SHP77 (cell line): ENCODE measurements at places on chromosomes 4 and X.

DNA sequence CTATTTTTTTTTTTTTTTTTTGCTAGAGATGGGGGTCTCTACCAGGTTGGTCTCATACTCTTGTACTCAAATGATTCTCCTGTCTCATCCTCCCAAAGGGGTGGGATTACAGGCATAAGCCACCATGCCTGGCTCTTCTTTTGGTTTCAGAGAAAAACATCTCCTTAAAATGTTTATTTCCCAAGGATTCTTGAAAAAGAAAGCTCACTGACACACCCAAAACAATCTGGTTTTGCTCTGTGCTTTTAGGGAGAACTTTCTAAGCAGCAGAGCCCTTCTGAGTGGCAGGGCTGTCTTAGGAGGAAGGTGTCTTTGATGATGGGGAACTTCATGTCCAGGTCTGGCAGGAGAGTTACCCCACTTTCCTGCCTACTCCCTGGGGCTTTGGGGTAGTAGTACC, 1.2 kb downstream of the SOD3 start:
- no peak for DNase-seq

- DNase-seq: no peak
Measured at GRCh38 chrX:42821803-42822443, 44.0 kb upstream of the PPP1R2C start.

DNA sequence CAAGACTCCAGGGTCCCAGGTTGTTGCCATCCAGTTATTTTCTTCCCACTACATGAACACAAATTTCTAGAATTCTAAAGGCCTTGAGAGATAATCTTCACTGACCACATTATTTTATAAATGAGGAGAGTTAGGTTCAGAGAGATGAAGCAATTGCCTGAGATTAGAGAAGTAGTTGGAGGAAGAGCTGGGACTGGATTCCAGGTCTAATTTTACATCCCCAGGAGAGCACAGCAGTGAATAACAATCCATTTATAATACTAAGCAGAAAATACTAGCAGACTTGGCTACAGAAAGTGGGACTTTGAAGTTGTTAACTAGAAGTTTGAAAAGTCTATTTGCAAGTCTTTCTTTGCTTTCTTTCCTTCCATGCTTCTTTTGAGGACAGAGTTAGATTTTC, 231.3 kb upstream of the S100G start:
- no peak for DNase-seq

DNA sequence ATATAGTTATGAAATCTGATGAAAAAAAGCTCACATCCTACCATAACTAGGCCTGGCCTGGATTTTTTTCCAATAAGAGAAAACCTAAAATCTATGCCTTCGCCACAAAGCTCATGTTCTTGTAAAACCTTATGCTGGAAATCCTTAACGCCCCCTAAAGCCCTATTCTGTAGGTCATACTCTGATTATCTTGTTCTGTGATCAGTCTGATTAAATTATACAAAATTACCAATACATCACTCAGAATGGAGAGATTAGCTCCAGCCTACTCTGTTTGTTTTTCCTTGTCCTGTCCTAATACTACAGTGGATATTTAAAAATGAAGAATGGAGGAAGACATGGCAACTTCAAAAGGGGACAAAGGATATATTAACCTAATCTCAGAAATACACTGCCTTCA, 7.2 kb downstream of the ZNF827 start:
- no peak for DNase-seq

GRCh38 chr4:108172753-108173598, 4.2 kb upstream of the LEF1 start:
- no peak for DNase-seq

DNA sequence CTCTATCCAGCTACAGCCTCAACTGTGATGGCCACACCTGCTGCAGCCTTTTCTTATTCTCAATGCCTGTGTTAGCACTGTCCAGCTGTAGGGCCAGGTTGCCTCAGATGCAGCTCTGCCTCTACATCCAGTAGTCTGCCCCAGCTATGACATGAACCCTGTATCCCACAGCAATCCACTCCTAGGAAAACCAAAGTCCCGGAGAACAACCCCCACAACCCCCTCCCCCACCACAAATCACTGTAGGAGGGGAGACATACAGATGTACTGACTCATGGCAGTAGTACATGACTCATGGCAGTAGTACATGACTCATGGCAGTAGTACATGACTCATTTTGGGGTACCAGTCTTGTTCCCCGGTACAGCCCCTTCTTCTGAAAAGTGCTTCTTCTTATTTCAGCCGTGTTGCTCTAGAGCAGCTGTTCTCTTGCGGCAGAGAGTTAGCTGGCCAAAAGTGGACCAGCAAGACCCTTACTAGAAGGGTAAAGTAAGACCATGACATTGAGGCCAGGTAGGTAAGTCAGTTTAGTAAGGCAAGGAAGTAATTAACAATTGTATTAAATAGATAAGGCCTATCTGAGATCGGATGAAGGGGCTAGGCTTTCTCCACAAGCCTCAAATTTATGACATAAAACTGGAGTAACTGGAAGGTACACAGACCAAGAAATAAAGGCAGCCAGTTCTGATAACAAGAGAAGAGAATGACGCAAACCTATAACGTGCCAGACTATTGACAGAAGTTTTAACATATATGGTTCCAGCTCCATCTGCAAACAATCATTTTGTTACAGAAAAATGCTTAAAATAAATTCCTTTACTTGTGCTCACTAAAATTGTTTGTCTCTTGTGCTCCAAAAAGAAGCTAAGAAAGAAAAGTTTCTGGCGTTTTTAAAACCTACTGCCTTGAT, 221.4 kb downstream of the TACR3 start:
- DNase-seq: no peak

- no peak for DNase-seq
Measured at GRCh38 chrX:155643240-155643639, 30.5 kb upstream of the TMLHE start.

GRCh38 chr4:8748236-8748575, 123.4 kb downstream of the HMX1 start:
- no peak for DNase-seq

DNA sequence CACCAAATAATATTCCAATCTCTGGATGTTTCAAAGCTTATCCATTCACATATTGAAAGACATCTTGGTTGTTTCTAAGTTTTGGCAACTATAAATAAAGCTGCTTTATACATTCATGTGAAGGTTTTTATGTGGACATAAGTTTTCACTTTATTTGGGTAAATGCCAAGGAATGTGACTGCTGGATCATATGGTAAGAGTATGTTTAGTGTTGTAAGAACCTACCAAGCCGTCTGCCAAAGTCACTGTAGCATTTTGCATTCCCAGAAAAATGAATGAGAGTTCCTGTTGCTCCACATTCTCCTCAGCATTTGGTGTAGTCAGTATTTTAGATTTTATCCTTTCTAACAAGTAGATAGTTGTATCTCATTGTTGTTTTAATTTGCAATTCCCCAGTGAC, 1047.7 kb downstream of the C4orf33 start:
- no peak for DNase-seq

- peak; percentile 4 for DNase-seq
Measured at GRCh38 chrX:17860811-17861488, at the start of gene RAI2. RAI2 (minus strand) TSS chrX:17861298; CDS start chrX:17802010, 59,288 bp downstream.

DNA sequence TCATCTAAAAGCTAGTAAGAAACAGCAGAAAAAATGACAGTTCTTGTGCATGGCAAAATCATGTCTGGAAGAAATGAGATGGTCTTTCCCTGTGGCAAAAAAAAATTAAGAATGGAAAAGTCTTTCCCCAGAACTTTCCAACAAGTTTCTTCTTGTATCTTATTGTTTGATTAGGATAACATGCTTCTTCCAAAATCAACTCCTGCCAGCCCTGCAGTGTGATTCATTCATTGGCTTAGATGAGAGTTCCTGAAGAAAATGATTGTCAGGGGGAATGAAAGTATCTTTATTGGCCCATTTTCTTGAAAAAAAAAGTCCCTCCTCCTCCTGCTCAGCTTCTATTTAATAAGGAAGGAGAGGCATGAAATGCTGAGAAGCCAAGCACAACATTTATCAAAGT, 407.7 kb downstream of the ARAP2 start:
- no peak for DNase-seq

GRCh38 chr4:3127112-3127511, 52.6 kb downstream of the HTT start:
- DNase-seq: no peak

DNA sequence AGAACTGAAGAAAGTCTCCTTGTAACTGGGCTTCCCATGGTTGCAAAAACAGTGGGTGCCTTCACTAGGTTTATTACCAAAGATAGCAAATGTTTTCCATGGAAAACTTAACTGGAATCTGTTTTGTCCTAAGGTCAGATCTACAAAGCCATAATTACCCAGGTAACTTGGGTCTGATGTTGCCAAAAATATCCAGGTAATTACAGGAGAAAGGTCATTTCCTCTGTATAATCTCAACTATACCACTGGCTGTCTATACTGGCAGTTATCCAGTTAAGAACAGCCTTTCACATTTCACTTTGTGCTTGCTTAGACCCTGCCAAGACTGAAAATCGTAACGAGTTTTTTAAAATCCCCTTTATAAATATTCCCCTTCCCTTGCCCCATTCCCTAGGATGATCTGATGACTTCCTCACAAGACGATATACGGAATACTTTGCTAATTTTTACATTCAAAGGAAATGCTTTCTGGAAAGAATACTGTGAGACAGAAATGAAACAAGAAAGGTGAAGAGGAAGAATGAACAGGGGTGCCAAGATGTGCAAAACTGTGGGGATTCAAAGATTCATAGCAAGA, 105.5 kb downstream of the MAML3 start:
- no peak for DNase-seq

- no peak for DNase-seq
Measured at GRCh38 chrX:72159769-72160168, 21.8 kb upstream of the PIN4 start.

DNA sequence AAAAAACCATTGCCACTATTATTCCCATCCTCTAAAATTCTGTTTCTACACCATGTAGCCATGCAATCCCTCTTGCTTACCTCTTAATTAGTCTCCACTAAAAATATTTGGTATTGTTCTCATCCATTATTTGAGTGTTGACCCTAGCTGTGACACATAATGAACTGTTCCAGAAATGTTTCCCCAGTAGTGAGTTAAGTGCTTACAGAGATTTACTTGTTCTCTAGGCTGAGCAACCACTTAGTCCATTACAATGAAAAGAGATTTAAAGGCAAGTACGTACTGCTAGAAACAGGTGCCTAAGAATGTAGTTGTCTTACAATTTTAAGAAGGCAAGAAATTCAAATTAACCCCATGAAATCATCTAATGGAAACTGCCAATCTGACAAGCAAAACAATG, 112.7 kb upstream of the PTPN13 start:
- DNase-seq: no peak

DNA sequence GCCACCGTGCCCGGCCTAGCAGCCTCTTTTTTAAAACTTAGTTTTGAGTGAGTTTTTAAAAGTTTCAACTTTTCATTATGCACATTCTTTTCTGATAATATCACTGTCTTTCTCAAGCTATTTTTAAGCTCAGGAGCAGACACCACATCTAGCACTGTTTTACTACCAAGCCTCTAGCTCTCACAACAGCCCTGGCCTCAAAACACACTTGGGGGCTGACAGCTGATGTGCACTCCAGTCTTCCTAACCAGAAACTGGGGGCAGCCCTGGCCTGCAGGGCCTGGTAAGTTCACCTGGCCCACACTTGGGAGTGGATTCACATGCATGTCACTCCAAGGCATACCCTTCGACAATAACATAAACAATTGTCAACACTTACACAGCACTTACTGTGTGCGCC, 34.0 kb downstream of the CENPU start:
- no peak for DNase-seq

- DNase-seq: no peak
Measured at GRCh38 chr4:119508281-119508680, 120.3 kb downstream of the PDE5A start.

DNA sequence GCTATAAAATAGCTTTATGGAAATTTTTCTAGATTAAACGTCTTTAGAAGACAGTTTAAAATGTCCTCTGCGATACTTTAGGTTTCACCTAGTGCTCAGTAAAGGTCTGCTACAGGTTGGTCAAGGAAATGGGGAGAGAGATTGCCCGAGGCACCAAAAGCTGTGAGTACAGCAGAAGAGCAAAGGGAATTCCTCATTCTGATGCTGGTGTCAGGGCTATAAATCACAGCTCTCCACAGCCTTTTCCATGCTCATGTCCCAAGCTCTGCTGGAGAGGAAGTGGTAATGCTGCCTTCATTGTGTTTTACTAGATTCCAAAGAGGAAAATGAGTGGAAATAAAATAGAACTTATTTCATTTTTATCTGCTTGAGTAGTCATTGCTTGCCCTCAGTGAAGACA, 2060.4 kb downstream of the ARAP2 start:
- no peak for DNase-seq

DNA sequence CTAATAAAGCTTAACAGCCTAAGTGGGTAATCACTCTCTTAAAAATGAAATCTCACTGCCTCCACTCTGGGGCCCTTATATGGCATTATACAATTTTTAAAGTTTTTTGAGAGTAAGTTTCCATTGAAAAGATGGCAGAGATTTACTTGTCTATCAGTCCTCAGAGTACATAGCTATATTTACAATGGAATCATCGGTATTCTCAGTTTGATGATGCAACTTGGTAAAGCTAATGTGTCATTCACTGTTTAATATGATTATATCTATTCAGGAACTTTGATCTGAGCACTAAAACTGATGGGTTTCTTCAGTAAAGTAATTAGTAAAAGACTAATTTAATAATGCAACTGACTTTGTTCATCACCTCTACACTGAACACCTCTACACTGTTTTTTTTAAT, 51.6 kb downstream of the CT47B1 start:
- DNase-seq: no peak

DNA sequence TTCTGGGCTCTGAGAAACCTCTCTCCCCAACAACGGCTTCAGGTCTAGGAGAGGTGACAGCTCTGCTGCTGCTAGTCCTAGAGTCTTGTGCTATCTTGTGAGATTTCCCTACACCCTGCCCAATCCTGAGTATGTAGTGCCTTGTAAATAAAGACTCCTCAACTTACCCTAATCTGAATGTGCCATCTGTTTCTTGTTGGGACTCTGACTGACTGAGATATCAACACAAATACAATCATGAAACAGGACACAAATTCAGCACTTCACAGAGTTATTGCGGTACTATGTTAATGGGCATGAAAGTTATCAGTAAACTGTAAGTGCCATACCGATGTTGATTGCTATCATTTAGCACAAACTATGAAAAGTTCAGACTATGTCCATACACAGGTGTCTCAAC, 529.0 kb upstream of the FTHL17 start:
- DNase-seq: no peak

DNA sequence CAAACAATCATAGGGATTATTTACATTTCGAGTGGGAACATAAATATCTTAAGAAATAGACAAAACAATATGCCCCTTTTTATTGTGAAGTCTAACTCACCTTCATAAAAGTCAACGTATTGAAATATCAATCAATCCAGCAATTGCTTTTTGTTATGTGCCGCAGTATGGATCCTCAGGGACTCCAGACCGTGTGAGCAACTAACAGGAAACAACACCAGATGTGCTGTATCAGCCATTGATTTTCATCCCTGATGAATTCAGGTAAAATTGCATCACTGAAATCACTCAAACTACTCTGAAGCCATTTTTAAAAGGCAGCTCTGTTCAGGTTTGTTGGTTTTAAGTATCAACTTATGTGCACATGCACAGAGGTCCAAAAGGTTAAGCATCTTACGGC, 197.3 kb upstream of the FAT1 start:
- no peak for DNase-seq
